ENCODE measurements at places on chromosomes 13 and 19.

- DNase-seq: no peak
Observed at GRCh38 chr19:13463296-13463695, 43.0 kb downstream of the CACNA1A start.

GRCh38 chr13:44230071-44230470, 143.6 kb upstream of the SERP2 start:
- no peak for DNase-seq

GRCh38 chr13:99367106-99367616, 60.0 kb upstream of the GPR183 start:
- no peak for DNase-seq

DNA sequence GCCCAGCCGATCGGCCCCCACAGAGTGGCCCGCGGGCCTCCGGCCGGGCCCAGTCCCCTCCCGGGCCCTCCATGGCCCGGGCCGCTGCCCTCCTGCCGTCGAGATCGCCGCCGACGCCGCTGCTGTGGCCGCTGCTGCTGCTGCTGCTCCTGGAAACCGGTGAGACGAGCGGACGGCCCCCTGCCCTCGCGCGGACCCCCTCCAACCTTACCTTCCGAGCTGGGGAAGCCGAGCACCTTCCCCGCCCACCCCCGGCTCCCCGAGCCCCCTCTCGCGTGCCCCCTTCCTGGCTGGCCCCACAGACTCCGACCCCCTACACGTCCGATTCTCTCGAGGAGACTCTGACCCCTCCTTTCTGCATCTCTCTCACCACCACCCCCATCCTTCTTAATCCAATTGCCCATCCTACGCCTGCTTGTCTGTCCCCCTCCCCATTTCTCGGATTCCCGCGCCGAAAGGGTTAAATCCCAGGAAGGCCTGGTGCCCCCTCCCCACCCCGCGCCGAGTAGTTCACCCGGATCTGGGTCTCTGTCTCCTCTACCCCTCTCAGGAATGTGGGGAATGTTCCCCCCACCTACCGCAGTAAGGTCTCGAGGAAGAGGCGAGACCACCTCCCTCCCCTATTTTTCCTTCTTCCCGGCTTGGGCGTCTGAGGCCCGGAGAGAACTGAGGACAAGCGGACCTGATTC, 502 bp downstream of the NECTIN2 start:
- peak; percentile 64 for DNase-seq

GRCh38 chr13:31717583-31717982, 21.7 kb upstream of the RXFP2 start:
- DNase-seq: no peak

DNA sequence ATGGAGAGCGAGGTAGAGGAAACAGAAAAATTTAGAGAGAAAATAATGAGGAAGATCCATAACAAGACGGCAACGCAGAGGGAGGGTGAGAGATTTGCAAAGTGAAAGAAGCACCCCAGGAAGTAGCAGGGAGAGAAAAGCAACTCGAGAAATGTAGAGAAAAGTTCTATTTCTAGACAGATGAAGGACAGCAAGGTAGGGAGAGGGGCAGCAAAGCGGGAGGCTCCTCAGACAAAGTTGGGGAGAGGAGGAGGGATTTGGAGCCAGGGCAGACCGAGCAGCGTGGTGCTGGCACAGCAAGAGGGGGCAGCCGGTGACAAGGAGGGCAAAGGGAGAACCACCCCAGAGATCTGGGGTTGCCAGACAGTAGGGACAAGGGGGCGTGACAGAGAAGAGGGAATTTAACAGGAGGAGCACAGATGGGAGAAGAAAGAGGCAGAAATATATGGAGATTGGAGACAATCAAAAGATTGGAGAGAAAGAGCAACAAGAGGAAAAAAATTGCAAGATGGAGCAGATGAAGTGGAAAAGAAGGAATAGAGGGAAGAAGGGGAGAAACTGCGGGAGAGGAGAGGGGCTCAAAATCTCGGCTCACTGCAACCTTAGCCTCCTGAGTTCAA, 989 bp downstream of the ZNF766 start:
- peak; percentile 50 for DNase-seq

DNA sequence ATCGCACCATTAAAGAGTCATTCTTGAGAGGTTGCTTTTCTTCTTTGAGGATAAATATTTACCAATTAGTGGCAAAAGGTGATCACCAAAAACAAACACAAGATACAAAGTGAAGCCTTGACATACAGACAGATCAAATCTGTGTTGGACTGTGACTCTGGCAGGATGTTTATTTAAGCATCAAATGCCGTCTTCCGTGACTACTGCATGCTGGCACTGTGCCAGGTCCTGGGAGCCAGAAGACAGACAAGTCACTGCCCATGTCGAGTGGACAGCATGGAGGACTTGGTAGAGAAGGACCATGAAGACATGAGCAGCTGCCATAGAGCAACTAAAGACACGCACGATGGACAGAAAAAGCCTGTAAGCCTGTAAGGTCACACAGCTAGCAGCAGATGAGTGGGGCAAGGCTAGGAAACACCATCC, 92.8 kb upstream of the FARP1 start:
- DNase-seq: no peak

DNA sequence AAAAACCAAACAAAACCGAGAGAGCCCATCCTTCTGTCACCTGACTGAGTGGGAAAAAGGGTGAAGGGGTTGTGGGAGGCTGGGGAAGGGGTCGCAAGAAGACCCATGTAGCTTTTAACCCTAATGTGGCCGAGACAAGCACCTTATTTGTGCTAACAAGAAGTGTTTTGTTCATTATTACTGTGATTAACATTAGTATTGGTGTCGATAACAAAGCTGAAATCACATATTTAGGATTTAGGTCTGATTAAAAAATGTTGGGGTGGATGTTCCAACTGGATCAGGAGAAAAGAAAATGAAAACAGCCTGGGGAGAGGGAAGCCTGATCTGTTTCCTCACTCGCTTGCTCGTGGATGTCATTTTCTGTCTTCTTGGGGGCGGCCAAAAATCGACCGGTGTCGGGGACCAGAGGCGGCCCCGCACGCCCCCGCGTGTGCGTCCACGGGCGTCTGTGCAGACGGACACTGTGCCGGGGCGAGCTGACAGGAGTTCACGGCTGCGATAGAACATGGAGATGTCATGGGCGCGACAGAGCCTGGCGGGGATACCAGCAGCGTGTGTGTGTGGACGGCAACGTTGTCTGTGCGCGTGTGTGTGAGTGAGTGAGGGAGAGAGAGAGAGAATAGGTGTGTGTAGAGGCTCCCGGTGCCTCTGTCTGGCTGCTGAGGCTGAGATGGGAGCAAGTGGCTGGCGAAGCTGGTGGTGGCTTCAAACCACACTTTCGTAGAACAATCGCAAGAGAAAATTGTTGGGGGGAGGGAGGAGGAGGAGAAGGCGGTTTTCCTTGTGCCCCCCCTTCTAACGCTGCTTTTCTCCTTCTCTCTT, 29.1 kb downstream of the NFIX start:
- no peak for DNase-seq

GRCh38 chr19:58382997-58383603, 2.3 kb upstream of the ZNF837 start:
- no peak for DNase-seq

- peak; percentile 68 for DNase-seq
Observed at GRCh38 chr19:7500811-7501450, 12.1 kb upstream of the PEX11G start.

GRCh38 chr13:44051918-44052675, 172.4 kb downstream of the LACC1 start:
- DNase-seq: peak; percentile 47

DNA sequence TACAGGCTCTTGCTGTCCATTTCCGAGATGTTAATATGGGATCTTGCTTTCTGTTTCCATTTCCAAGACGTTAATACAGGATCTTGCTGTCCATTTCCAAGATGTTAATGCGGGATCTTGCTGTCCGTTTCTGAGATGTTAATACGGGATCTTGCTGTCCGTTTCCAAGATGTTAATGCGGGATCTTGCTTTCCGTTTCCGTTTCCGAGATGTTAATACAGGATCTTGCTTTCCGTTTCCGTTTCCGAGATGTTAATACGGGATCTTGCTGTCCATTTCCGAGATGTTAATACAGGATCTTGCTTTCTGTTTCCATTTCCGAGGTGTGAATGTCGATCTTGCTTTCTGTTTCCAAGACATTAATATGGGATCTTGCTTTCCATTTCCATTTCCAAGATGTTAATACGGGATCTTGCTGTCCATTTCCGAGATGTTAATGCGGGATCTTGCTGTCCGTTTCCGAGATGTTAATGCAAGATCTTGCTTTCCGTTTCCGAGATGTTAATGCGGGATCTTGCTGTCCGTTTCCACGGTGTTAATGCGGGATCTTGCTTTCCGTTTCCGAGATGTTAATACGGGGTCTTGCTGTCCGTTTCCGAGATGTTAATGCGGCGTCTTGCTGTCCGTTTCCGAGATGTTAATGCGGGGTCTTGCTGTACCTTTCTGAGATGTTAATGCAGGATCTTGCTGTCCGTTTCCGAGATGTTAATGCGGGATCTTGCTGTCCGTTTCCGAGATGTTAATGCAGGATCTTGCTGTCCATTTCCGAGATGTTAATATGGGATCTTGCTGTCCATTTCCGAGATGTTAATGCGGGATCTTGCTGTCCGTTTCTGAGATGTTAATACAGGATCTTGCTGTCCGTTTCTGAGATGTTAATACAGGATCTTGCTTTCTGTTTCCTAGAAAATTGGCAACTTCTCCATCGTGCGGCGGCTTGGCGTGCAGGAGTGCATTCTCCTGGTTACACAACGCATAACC, 38.3 kb downstream of the PEX11G start:
- DNase-seq: peak; percentile 67

DNA sequence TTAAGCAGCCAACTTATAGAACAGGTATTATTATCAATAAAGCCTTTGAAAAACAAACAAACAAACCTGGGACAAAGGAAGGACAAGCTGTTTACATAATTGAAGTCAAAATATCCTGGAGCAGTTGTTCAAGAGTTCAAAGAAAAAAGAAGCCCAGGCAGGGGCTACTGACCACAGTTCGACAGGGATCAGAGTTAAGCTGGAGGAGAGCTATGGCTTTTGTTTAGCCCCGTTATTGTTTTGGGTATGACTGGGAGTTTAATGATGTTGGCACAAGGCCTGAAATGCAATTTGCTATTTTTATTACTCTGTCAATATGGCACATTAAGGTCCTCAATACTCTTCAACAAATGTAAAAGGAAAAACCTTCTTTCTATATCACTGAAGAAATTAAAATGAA, 624.4 kb upstream of the KLHL1 start:
- DNase-seq: no peak

GRCh38 chr13:34941835-34942731, at the start of gene NBEA:
Gene NBEA, plus strand, starts transcription at chr13:34942270. Its CDS starts 551 bp downstream, at chr13:34942821.
- DNase-seq: peak; percentile 90

- peak; percentile 46 for DNase-seq
Observed at GRCh38 chr13:113906571-113906970, 42.7 kb upstream of the GAS6 start.

DNA sequence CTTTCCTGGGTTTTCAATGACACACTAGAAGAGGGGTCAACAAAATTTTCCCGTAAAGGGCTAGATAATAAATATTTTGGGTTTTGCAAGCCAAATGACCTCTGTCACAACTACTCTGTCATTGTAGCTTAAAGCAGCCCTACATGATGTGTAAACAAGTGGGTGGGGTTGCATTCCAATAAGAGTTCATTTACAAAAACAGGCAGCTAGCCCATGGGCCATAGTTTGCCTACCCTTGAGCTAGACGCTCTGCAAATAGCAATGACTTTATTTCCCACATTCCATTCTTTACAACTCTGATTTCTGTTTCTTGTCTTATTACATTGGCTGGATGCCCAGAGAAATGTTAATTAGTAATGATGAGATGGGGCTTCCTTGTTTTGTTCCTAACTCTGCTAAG, 76.0 kb downstream of the ZNF557 start:
- DNase-seq: no peak

DNA sequence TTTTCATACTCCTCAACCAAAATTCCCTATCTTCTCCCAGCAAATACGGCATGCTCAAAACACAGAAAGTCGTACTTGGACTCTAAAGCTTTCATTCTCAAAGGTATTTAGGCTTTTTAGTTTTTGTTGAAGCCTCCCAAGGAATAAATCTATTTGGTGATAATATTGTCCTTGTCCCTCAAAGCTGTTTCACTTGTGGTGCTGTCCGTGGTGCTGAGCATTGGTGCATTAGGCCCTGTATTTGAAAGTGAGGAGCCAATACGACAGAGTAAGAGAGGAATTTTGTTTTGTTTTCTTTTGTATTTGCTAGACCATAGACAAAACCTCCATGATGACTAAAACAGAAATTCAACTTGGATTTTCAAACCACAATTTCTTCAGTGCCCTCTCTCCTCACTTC, 3.2 kb upstream of the LGALS13 start:
- DNase-seq: no peak

GRCh38 chr13:96769874-96770273, 224.4 kb downstream of the OXGR1 start:
- DNase-seq: no peak

- no peak for DNase-seq
Observed at GRCh38 chr19:35134601-35135242, at the start of gene LGI4. Gene LGI4, minus strand, starts transcription at chr19:35135059. Its CDS starts 379 bp downstream, at chr19:35134680.

DNA sequence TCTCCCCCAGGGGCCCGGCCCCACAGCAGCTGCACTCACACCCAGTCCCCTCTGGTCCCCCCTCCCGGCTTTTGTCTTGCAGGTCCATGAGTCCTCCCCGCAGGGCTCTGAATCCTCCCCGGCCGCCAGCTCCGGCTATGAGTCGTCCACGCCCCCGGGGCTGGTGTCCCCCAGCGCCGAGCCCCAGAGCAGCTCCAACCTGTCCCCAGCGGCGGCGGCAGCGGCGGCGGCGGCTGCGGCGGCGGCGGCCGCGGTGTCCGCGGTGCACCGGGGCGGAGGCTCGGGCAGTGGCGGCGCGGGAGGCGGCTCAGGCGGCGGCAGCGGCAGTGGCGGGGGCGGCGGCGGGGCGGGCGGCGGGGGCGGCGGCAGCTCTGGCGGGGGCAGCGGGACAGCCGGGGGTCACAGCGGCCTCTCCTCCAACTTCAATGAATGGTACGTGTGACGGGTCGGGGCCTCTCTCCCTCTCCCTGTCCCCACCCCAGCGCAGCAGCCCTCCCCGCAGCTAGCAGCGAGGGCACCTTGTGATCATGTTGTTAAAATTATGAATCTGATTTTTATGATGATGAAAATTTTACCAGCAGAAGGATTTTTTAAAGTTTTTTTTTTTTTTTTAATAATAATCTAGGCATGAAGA, 3.8 kb downstream of the ZIC2 start:
- DNase-seq: no peak

- no peak for DNase-seq
Observed at GRCh38 chr13:62747152-62747551, 1331.5 kb upstream of the PCDH20 start.
